ENCODE measurements at places on chromosomes 6 and 20. TPM values are rescaled to one million over a fixed set of nuclear protein-coding genes. Genes with fewer than 3 reads are reported as not detected.

DNA sequence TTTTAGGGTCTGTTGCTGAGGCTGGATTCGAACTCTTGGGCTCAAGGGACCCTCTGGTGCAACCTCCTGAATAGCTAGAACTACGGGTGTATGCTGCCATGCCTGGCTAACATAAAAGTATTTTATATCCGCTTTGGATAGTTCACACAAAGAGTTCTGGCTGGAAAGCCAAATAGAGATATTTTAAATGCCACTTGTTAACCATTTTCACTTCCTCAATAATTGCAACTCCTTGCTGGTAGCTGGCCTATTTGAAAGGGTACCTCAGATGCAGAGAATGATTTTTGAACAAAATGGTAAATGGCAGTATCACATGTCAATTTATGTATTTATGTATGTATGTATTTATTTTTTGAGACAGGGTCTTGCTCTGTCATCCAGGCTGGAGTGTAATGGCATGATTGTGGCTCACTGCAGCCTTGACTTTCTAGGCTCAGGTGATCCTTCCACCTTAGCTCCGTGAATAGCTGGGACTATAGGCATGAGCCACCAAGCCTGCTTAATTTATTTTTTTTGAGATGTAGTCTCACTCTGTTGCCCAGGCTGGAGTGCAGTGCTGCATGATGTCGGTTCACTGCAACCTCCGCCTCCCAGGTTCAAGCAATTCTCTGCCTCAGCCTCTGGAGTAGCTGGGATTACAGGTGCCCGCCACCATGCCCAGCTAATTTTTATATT is 12.9 kb upstream of the JARID2 start:
- no peak overlapping the region for H3K27ac ChIP-seq
- H3K36me3 ChIP-seq, result no peaks in the 10 kb centered on the region
- no peak for DNase-seq
- H3K4me3 ChIP-seq, result no peak overlapping the region

The PLCB4 gene
- polyA plus RNA-seq, result 4.8 TPM

The MAP7 gene
- polyA plus RNA-seq, result 7.8 TPM

DNA sequence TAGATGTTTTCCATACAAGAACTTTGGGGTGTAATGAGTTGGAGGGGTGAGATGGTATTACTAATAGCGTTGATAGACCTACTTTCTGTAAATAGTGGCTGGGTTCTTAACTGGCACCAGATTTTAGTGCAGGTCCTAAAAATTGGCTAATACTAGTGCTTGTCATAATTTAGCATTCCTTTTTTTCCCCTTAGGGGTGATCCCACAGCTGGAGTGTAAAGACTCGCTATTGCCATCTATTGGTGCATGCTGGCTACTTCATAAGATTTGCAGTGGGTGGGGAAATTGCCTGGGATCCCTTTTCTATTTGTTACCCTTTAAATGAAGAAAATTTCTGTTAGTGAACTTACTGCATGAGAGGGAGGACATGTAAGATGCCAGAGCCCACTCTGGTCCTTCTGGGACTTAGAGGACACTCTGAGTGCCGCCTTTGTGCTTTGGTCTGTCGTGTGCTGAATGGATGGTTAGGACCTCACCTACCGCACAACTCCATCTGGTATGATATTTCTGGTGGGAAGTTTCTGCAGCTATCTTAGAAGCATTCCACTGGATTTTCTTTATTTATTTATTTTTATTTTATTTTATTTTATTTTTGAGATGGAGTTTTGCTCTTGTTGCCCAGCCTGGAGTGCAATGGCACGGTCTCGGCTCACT is 195.5 kb downstream of the JARID2 start:
- no peak overlapping the region for H3K4me3 ChIP-seq
- H3K4me1 ChIP-seq, result no peaks in the 10 kb centered on the region
- DNase-seq, result peak; percentile 43
- H3K36me3 ChIP-seq, result no peaks in the 10 kb centered on the region
- no peak overlapping the region for H3K27ac ChIP-seq

- H3K27me3 ChIP-seq, result no peaks in the 10 kb centered on the region
- no peaks in the 10 kb centered on the region for H3K36me3 ChIP-seq
- no peak overlapping the region for H3K27ac ChIP-seq
- no peak for DNase-seq
These were observed 26.9 kb upstream of the STX11 start for GRCh38 chr6:144123421-144123820.

GRCh38 chr6:85537055-85537494 is 56.6 kb downstream of the SNX14 start:
- no peaks in the 10 kb centered on the region for H3K4me1 ChIP-seq
- DNase-seq, result no peak
- no peak overlapping the region for H3K4me3 ChIP-seq
- H3K27me3 ChIP-seq, result no peaks in the 10 kb centered on the region
- H3K36me3 ChIP-seq, result peaks cover 6% of the 10 kb centered on the region
- no peak overlapping the region for H3K27ac ChIP-seq

DNA sequence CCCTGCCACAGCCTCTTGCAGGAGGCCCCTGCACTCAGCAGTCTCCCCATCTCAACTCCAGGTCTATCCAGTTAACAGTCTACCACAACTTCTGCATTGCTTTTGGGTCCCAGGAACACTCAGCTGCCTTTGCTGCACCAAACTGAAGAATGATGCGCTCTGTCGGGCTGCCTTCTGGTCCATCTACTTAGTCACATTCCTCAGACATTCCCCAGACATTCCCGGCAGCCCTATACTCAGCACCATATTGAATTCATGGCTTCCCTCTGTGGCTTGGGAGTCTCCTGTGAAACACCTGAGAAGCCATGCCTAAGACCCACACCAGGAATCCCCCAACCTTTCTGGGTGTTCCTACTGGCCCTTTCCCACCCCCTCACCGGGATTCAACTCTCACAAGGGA is 99.6 kb upstream of the COL21A1 start:
- no peaks in the 10 kb centered on the region for H3K36me3 ChIP-seq
- H3K4me3 ChIP-seq, result no peak overlapping the region
- DNase-seq, result no peak
- no peaks in the 10 kb centered on the region for H3K4me1 ChIP-seq

DNA sequence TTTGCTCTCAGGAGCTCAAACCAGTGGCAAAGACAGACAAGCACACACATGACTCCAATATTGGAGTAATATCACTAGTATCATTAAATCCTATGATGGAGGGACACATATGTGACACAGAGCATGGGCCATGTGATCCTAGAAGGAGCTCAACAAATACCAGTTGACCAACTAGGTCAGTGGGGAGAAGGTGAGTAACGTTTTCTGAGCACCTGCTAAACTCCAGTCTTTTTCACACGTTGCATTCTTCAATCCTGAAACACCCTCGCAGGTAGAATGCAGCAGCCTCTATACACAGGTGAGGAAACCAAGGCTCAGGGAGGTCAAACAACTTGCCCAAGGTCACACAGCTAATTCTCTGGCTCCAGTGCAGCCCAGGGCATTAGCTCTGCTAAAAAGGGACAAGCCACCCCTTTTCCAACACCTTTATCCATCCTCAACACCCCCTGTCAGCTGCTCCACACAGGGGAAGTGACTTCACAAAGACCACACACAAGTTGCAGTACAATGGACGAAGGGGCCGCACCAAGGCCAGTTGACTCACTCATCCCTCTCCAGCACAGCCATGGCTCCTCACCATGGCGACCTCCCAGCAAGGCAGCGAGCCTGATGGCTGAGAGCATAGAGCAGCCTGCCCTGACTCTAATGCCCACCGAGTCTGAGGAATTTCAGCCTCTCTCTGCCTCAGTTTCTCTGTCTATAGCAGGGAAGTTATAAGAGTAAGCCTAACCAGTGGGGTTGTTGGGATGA is 4.4 kb downstream of the CAPN11 start:
- no peaks in the 10 kb centered on the region for H3K27me3 ChIP-seq
- H3K36me3 ChIP-seq, result no peaks in the 10 kb centered on the region
- H3K27ac ChIP-seq, result peak overlapping the region; percentile 95
- peaks cover 17% of the 10 kb centered on the region for H3K4me1 ChIP-seq
- H3K4me3 ChIP-seq, result no peak overlapping the region
- DNase-seq, result no peak

DNA sequence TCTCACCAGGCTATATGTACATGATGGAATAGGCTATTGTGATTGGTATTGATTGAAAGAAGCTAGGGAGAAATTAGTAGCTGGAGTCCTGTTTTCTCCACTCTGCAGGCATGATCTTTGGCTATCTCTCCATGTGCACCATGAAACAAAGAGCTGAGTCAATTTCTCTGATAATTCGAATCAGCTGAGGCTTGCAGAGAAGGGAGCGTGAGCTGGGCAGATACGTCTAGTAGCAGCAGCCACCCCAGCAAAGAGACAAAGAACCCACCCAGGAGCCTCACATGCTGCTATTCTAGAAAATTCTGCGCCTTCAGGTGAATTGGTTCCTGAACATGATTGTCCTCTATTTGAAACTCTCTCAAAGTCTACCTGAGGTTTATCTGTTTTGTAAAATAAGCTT is 6.9 kb upstream of the SGK1 start:
- no peak for DNase-seq
- H3K36me3 ChIP-seq, result no peaks in the 10 kb centered on the region
- H3K4me3 ChIP-seq, result no peak overlapping the region
- H3K27me3 ChIP-seq, result no peaks in the 10 kb centered on the region
- H3K27ac ChIP-seq, result no peak overlapping the region

DNA sequence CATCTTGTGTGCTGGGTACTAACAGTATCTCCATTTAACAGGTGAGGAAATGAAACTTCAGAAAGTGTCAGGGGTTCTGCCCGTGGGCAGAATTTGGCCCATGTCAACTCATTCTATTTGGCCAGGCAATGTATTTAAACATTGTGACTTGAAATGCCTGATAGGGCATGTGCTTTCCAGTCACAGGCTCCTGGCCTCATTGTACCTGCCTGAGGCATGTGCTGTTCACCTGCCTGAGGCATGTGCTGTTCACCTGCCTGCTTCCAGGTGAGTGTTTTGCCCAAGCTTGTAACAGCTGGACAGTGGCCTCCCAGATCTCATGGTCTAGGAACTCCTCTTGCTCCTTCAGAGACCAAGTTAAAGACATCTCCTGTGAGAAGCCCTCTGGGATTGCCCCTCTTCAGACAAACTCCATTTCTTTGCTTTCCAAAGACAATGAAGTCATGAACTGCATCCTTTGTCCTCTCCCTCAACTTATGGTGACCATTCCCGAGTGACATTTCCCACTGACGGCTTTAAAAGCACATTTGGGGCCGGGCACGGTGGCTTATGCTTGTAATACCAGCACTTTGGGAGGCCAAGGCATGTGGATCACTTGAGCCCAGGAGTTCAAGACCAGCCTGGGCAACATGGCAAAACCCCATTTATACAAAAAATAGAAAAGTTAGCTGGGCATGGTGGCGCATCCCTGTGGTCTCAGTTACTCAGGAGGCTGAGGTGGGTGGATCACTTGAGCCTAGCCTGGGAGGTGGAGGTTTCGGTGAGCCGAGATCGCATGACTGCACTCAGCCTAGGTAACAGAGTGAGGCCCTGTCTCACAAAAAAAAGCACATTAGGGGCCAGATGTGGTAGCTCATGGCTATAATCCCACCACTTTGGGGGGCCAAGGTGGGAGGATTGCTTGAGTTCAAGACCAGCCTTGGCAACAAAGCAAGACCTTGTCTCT is 48.7 kb downstream of the BCAS4 start:
- H3K27me3 ChIP-seq, result no peaks in the 10 kb centered on the region
- H3K4me3 ChIP-seq, result no peak overlapping the region
- DNase-seq, result no peak
- peak overlapping the region; percentile 51 for H3K27ac ChIP-seq
- no peaks in the 10 kb centered on the region for H3K36me3 ChIP-seq

DNA sequence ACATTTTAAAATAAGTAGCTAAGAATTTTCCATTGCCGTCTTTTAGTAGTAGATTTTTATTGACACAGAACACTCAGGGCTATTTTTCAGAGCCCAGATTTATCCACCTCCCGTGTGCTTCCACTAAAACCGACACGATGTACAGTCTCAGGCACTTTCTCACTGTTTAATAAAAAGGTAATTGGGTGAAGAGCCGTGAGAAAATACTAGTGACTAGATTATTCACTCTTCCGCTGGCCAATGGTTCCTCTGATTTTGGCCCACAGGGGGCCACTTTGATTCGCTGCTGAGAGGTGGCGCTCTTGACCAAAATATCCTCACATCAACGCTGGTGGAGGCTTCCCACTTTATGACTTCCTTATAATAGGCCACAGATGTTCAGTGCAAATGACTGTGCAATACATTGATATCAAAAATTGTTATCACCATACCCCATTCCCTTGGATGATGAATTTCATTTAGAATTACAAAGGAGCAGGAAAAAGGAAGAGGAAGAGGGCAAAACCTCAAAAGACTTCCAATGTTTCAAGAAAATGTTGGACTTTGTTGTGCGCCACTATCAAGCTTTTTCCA is 12.3 kb upstream of the HDDC2 start:
- no peaks in the 10 kb centered on the region for H3K4me1 ChIP-seq
- DNase-seq, result peak; percentile 45
- H3K27me3 ChIP-seq, result no peaks in the 10 kb centered on the region
- no peak overlapping the region for H3K4me3 ChIP-seq
- H3K36me3 ChIP-seq, result no peaks in the 10 kb centered on the region

The PPP1R3G gene
- 0.75 TPM for polyA plus RNA-seq

DNA sequence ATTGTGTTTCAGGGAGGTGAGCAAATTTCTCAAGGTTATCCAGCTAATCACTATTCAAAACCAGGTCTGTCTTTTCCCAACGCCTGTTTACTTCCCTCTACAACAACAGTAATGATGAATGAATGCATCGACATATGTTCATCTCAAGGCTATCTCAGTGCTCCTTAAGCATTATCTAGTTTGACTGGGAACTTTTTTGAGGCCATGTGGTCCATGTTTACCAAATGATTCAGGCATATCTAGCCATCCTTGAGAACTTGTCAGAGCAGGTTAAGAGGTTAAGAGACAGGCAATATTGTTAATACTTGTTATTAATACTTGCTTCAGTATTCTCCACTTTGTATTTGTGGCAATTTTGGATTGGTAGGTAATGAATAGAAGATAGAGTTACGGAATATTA is 1038.4 kb upstream of the FLRT3 start:
- H3K36me3 ChIP-seq, result no peaks in the 10 kb centered on the region
- no peak for DNase-seq
- no peaks in the 10 kb centered on the region for H3K27me3 ChIP-seq
- H3K27ac ChIP-seq, result no peak overlapping the region
- H3K4me3 ChIP-seq, result no peak overlapping the region
- H3K4me1 ChIP-seq, result no peaks in the 10 kb centered on the region

The HCK gene
- polyA plus RNA-seq, result 33.3 TPM

GRCh38 chr20:32980990-32981389 is 23.2 kb downstream of the SUN5 start:
- H3K4me1 ChIP-seq, result peaks cover 31% of the 10 kb centered on the region
- H3K36me3 ChIP-seq, result no peaks in the 10 kb centered on the region
- no peak overlapping the region for H3K27ac ChIP-seq
- no peak for DNase-seq
- H3K27me3 ChIP-seq, result no peaks in the 10 kb centered on the region

- H3K36me3 ChIP-seq, result no peaks in the 10 kb centered on the region
- DNase-seq, result no peak
- no peak overlapping the region for H3K27ac ChIP-seq
- H3K4me1 ChIP-seq, result no peaks in the 10 kb centered on the region
- H3K4me3 ChIP-seq, result no peak overlapping the region
- no peaks in the 10 kb centered on the region for H3K27me3 ChIP-seq
These were observed 281.2 kb upstream of the JARID2 start for GRCh38 chr6:14964556-14965270.

The CCN5 gene
- 3.5 TPM for polyA plus RNA-seq
